ENCODE measurements at places on chromosomes 6 and 20. TPM values are rescaled to one million over a fixed set of nuclear protein-coding genes. Genes with fewer than 3 reads are reported as not detected.

DNA sequence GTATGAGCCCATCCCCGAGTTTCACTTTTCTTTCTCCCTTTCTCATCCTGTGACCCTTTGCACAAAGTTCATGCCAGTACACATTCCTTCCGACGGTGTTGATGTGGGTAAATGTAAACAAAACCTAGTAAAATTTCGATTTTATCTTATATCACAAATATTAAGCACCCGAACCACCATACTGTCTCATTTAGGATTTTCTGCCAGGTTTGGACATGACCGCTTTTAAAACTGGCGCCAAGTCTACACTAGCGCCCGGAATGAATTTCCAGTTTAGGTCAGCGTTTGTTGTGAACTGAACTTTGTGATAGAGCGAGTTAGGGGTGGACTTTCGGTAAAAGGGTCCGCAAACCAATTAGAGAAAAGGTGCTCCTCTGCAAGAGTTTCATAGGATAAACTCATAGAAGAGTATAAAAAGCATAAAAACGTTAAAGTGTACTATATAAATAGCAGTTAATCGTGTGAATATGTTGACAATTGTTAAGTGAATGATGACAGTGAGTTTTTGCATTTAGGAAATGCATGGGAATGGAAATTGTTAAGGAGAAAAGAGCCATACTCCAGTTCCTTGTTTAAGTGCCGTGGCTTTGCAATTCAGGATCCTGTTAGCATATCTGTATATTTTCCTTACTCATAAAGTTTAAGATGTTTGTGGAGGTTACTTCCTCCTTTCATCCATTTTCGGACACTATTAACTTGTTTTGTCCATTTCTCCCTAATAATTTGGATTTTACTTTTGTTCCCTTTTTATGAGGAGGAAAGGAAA is 937 bp downstream of the AKAP7 start:
- peak; percentile 48 for DNase-seq

GRCh38 chr6:73969971-73970970 is 274.3 kb downstream of the CD109 start:
- no peak for DNase-seq

DNA sequence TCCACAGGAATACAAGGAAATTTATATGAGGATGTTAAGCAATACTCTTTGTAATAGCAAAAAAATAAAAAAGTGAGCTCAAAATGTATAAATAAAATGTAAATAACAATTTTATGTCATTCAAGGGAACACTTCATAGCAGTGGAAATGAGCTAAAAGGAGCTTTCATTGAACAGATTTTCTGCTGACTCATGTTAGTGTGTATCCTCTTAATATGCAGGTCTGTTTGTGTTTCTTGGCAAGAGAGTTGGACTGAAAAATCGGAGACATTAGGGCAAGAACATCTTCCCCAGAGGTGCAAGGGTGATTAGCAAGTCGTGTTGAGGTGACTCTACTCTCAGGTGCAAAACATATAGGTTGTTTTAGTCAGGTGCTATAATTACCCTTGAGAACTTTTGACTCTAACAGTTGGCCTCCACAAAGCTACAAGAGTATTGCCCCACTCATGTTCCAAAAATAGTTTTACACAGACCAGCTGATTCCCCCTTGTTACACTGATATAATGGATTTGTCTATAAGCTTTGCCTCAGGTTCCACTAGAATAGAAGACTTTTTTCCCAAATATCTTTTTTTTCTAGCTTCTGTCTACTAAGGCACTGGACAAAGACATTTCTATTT is 702.9 kb downstream of the TENT5A start:
- DNase-seq = no peak

Gene PDE10A
- total RNA-seq = 26.6 TPM

Gene LRRC73
- total RNA-seq = not detected

Gene PHACTR1
- 4.3 TPM for total RNA-seq

Gene TRIM39
- 5.8 TPM for total RNA-seq

Gene CRIP3
- 3.9 TPM for total RNA-seq

Gene UBD
- 2.1 TPM for total RNA-seq
